ENCODE measurements at places on chromosomes 4 and X.

DNA sequence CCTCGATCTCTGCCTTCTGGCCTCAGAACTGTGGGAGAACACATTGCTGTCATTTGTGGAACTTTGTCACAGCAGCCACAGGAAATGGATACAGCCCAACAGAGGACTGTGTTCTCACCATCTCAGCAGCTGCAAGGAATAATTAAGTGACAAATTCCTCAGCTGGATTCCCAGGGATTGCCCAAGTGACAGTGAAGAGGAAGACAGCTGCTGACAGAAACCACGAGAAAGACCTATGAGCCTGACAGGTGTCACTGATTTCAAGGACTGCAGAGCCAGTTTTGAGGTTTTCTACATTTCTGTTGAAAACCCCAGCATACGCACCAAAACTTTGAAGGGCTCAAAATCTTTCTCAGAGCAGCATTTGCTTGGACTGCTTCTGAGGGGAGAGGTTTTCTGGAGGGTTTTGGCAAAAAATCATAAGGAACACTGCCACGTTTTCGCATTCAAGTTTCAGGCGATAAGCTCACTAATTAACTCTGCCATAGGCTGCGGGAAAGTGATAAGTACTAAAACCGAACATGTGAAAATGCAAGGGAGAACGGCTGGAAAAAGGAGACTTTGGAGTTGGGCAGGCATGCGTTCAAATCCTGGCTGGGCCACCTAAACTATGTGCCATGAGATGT, 88.8 kb downstream of the DRD5 start:
- DNase-seq: no peak

DNA sequence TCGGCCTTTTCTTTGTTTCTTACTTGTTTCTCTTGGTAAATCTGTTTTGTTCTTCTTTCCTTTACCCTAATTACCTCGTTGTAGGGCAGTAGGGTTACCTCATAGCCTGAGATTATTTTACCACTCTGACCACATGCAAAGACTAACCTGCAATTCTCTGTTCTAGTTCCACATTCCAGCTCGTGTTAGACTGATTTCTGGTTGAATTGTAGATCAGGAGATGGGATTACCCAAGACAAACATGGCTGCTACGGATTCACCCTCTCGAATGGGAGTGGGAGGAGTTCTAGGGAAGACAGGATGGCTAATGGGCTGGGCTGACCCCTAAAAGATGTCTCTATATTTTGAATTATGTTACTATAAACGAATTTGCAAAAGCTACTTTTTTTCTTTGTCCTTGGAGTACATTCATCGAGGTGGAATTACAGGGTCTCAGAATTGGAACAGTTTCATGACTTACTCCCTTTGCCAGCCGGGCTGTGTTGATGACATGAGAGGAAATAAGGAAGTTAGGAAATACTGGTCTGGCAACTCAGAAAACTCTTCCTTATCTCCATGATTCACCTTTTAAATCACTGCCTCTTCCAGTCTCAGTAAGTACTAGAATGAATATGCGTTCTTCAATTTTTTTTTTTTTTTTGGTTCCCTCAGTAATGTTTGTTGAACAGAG, 36.7 kb upstream of the FBXW7 start:
- no peak for DNase-seq

DNA sequence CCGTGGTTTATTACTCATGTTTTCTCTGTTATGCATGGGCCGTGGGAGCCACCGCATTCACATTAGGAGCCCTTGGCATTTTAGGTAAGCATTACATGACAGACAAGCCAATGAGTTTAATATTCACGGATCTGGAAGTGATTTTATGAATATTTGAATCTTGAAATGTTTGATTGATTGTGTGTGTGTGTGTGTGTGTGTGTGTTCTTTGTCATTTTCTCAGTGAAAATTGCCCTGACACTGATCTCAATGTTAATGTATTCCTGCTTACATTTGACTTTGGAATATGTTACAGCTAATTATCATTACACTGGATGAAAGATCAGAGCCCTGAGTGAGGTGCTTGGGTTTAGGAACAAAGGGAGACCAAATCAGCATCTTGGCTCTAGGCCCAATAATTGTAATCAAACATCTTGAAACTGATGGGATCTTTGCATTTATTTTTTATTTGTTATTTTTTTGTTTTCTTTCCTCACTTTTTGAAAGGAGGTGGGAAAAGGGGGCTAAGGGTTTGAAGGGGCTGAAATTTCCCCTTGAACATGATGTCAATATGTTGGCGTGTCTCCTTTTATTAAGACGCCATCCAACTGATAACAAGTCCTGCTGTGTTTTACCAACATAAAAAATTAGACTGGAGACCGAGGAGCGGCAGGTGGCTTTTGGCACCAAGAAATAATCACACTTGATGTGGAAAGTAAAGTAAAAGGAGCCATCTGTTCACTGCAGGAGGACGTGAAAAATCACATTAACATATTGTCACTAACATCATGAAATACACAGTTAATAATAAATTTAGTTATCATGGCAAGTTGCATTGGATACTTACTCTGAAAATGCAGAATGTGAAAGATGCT, 5.2 kb upstream of the GK2 start:
- no peak for DNase-seq

DNA sequence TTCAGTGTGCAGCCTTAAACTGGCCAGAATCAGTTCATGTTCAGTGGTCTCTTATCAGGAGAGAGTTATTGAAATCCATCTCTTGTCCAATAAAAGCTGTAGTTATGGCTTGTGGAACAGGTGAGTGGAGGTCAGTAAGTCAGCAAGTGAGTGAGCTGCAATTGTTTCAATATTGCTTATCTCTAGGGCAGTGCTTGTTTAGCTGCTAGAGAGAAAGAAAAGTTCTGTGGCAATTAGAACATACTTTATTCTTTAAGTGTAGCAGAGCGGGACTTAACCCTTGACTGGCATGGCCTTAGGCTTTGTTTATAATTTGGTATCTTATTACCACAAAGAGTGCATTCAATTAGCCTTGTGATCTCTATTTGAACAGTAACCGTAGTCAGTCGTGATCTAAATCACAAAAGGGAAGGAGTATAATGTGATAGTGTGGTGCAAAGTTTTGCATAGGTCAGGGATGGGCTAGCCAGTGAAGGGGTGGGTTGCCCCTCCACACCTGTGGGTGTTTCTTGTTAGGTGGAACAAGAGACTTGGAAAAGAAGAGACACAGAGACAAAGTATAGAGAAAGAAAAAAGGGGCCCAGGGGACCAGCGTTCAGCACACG, 6.9 kb upstream of the ETDC start:
- DNase-seq: no peak

DNA sequence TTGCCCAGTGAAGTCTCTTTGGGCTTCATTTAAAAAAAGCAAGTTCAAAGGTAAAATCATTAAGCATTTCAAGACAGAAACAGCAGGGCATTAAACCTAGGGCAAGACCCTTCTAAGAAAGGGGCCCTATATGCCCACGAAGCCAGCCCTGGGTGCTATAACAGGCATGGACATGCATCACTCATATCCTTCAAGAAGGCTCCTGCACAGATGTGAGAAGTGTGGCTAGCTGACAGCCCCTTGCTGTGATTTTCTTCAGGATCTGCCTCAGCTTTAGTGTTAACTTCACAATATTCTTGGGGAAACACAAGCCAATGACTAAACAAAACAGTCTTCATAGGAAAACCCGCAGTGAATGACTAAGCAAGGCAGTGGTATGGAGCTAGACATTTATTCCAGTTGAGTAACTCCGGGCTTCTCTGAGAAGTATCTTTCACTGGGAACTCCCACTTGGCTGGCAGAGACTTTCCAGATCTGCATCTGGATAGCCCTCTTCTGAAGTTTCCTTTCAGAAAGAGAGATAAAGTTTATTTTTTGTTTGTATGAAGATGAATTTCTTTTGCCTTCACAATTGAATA, 11.9 kb upstream of the MAOA start:
- peak; percentile 5 for DNase-seq

DNA sequence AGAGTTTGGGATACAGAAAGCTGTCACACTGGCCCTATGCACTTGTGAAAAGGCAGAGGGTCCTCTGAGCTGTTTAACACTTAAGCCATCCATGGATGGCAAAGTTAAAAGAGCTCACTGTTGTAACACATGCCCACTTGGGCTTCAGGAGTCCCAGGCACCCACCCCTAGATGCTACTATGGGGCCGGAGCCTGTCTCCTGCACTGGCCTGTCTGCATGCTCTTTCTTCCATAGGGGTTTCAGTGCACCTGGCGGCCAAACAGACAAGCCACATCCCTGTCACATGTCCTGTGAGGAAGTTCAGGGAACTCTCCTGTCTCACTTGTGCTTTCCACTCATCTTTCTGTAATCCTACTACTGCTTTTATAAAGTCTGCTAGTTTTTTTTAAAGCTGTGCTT, 2586.0 kb downstream of the PCDH7 start:
- DNase-seq: no peak

DNA sequence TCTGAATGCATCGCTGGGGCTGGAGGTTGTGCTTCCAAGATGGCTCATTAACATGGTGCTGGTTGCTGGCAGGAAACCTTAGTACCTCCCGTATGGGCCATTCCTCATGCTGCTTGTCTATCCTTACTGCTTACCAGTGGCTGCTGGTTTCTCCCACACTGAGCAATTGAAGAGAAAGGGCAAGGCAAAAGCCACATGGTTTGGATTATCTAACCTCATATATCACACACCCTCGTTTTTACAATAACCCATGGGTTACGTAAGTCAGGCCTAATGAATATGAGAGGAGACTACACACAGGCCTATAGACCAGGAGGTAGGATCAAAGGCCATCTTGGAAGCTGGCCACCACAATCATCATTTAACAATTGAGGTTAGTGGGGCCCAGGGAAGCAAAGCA, 141.8 kb upstream of the EDNRA start:
- DNase-seq: no peak

DNA sequence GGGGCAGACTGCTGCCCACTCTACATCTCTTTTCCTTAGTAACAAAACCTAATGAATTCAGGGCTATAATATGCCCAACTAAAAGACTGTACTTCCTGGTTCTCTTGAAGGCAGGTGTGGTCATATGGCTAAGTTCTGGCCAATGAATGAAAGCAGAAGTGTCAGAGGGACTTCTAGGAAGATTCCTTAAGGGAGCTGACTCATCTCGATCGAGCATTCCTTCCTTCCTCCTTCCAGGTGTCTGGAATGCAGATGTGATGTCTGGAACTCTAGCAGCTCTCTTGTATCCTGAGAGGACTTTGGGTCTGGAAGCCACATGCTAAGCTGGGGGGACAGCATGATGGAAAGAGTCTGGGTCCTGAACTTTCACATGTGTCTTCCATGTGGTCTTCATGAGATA, 116.2 kb upstream of the STX18 start:
- DNase-seq: no peak

DNA sequence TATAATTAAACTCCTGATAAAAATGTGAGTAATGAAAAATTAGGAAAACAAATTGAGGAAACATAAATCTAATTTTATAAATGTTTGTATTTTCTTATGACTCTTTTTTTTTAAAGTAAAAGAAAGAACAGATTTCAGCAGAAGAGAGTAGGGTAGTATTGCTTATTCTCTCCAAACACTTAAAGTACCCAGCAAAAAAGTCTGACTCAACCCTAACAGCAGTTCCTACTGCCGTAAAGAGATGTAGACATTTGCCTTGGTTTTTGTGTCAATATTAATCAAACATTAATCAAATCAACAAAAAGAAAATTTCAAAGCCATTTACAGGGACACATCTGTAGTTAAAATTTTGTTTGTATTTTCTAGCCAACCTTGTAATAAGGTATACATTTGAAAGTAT, 508.4 kb downstream of the IL15 start:
- no peak for DNase-seq

GRCh38 chr4:70815370-70815769, 24.3 kb downstream of the GRSF1 start:
- no peak for DNase-seq

DNA sequence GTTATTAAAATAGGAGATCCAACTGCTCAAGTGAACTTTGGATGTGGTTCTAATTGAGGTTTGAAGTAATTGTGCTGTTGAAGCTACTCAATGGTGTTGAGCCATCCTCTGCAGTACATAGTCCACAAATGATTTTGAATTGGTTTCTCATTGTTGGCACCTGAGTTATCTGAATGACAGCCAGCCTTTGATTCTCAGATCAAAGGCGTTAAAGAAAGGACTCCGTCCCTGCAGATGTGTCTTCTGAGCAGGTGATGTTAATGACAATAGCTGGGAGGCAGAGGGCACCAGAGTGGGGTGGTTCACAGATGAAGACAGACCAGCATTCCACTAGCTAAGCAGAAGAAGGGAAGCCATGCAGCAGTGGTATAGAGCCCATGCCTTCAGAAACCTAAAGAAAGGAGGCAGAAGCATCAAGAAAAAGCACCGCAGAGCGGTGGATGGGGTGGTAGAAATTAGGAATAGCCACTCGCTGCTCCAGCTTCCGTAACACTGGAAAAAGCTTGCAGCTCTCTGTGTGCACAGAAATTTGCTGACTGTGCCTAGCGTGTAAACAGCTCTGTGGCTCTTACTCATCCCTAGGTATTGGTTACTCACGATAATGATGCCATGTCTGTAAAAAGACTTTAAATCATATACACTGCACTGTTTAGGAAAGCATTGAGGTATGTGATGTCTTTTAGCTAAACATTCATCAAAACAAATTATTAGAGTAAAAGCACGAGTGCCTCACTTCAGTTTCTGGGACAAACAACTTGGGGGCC, 79.2 kb upstream of the CLCN4 start:
- DNase-seq: no peak

DNA sequence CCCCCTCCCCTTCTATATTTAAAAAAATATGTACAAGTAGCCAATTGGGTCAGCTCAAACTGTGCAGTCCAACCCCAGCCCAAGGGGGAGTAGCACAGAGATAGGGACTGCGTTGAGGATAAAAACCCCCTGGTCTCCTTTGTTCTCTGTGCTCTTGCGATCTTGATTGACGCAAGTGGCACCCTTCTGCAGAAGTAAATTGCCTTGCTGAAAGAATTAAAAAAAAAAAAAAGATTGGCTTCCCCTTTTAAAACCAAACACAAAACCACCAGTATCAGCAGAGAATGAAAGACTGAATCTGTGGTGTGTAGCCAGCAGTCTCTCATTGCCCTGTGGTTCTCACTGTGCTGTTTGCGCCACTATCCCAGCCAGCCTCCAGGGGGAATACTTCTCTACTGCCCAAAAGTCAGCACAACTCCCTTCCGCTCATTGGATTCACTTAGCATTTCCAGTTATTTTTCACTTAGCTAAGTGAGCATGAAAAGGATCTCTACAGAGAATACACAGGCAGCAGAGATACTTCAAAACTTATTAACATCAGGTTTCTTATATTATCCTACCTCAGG, 29.7 kb downstream of the MANBA start:
- peak; percentile 11 for DNase-seq

DNA sequence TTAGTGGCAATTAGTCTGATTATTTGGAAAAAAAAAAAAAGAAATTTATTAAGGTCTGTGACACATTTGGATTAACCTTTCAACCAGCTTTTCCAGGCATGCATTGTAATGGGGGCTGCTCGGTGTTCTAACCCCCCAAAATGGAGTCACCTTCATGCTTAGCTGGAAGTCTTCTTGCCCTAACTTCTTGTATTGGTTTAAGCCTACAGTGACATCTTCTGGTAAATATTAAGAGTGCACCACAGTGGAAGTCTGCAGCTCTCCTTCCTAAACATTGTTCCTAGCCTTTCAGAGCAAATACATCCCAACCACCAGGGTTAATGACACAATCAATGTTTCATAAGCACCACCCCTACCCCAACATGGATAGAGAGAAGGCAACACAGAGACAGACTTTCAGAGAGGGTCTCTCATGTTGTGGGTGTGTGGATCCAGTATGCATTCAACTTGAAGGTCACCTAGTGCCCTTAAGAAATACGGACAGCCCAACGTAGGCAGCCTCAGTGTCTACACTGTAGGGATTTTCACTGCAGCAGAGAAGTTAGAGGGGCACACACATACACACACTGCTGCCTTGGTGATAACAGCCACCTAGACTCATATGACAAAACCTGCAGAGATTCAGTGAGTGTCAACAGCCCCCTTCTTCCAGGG, 142.9 kb upstream of the MBNL3 start:
- peak; percentile 66 for DNase-seq
